ENCODE measurements at places on chromosomes 5 and 9.

DNA sequence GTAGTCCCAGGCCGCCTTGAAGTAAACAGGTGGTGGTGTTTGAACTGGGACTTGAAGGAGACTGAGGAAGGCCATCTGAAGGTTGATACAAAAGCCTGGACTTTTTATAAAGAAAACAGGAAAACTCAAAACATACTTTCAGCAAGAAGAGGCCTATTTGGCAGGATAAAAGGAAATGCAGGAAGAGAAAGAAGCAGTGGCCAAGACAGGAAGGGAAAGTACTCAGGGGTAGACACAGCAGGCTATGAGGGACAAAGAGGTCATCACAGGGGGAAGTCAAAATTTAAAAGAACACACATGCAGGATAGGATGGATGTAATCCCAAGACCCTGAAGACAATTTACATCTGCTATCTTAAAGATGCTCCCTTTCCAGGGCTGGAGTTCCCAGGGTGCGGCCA lies 13.0 kb downstream of the TLE1 start:
- no peak for DNase-seq

GRCh38 chr5:134437847-134438581 lies 26.3 kb upstream of the CDKN2AIPNL start:
- DNase-seq = no peak

DNA sequence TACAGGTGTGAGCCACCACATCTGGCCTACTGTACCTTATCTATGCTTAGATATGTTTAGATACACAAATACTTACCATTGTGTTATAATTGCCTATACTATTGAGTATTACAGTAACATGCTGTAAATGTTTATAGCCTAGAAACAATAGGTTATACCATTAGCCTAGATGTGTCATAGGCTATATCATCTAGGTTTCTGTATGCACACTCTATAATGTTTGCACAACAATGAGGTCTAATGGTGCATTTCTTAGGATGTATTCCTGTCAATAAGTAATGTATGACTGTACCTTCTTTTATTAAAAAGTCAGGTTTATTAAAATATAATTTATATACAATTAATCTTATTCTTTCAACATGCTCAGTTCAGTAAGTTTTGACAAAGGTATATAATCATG lies 683.1 kb downstream of the LRRC70 start:
- no peak for DNase-seq

GRCh38 chr5:31937226-31937625 lies 236.9 kb downstream of the GOLPH3 start:
- no peak for DNase-seq

- DNase-seq = no peak
Observed at GRCh38 chr5:158634714-158635113, 465.0 kb downstream of the EBF1 start.

DNA sequence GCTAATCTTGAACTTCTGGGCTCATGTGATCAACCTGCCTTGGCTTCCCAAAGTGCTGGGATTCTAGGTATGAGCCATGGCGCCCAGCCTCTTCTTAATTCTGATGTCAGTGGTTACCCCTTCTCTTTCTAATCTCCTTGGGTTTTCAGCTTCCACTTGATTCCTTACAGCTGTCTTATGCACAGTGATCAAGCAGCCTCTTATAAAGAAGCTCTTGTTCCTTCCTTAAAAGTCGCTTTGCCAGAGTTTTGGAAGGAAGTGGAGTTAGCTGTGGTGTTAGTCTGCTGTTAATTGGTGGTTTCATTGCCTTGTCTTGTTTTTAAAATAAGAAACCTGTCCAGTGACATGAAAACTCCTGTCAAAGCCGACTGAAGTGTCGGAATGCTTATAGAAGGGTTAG lies 128.1 kb upstream of the CACNA1B start:
- DNase-seq = no peak

DNA sequence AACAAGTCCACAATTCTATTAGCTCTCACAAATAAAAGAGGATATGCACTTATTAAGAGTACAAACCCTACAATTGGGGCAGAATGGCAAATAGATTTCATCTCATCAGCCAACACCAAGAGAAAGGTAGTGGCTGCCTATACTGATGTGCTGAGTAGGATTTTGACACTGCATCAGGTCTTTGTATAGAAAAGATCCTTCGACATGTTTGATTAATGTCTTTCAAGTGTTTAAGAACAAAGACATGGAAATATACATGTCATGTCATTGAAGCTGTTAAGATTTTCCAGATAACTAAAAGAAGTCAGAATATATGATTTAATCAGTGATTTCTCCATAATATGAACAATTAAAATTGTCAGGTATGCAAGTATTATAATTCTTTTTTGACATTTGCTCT lies 238.7 kb upstream of the GRAMD2B start:
- DNase-seq = no peak

GRCh38 chr5:143636931-143637528 lies 174.9 kb upstream of the HMHB1 start:
- no peak for DNase-seq

DNA sequence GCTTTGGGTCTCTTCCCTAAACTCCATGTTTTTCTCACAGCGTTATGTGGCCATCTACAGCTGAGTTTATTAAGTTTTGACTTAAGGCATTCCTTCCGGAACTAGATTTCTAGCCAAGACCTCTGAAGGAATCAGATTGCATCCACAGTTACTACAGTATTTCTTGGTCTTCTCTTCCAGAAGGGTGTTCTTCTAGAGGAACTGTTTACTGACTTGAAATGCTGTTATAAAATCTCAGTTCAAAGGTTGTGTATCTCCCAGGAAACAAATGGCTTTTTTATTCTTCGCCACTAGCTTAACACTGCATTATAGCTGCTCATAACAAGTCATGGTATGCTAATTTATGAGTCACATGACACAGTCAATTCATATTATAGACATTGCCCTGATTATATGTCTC lies 55.3 kb upstream of the RAD23B start:
- DNase-seq = no peak

DNA sequence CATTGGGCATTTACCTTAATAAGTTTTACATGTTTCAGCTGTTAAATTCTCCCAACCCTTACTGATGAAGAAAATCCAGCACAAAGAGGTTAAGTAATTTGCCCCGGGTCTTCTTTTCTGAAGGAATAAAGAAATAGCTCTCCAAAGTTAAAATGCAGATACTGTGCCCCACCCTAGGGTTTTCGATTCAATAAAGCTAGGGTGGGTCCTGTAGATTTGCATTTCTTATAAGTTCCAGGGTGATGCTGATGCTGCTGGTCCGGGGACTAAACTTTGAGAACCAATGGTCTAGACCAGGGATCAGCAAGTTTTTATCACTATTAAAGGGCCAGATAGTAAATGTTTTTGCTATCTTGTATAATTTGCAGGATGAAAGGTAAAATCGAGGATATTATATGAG lies 156.7 kb downstream of the ADAMTS12 start:
- DNase-seq = no peak

DNA sequence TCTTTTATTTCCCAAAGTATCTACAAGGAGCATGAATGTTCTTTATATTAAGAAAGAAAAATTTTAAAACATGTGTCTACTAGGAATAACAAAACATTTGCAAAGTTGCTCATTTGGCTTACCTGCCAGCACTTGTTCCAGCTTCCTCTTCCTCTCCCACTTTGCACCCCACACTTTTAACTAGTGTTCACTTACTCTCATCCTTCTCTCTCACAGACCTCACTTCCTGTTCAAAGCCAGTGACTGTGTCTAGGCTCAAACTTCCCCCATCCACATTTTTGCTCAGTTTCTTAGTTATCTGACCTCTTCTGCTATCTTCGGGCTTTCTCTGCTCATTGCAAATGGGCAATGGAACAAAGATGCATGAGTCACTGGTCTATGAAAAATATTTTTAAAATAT lies 512.2 kb upstream of the ZNF462 start:
- DNase-seq = no peak

GRCh38 chr5:39370555-39371366 lies 6.5 kb upstream of the C9 start:
- no peak for DNase-seq

DNA sequence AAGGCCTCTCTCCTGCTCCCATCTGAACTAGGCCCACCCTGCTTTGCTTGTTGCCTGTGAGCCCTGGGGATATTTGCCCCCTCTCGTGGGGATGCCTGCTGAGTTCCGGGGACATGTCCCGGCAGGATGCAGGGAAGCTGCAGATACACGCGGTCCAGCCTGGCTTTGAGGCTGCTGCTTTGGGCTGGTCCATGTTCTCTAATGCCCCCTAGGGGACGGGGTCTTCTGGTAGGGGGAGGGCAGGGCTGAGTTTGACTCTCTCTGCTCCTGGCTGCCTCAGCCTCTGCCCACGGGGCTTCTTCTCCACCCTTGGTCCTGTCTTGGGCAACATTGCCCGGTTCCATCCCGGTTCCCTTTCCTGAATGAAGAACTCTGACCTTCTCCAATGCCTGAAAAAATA lies 84.9 kb upstream of the ASS1 start:
- no peak for DNase-seq

- DNase-seq = no peak
Observed at GRCh38 chr5:159161361-159162214, 47.8 kb downstream of the RNF145 start.

- no peak for DNase-seq
Observed at GRCh38 chr5:9851458-9851857, 221.3 kb upstream of the TAS2R1 start.

GRCh38 chr9:124631326-124631725 lies 124.1 kb upstream of the NR5A1 start:
- no peak for DNase-seq

- no peak for DNase-seq
Observed at GRCh38 chr5:60377826-60378225, 322.1 kb downstream of the DEPDC1B start.

DNA sequence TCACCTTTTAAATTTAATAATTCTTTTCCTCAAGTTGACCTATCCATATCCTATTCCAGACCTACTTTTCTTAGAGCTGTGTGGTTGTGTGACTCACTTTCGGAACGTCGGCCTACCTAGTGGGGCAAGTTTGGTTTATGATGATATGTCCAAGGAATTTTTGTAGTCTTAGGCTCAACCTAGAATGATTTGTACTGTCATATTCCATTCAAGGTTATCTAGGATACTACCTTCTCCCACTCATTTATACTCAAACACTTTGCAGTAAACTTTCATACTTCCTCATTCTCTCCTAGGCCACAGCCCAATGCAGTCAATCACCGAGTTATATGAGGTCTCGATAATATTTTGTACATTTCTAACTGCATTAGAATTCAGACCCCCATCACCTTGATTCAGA lies 61.9 kb downstream of the PIK3R1 start:
- no peak for DNase-seq

- no peak for DNase-seq
Observed at GRCh38 chr9:90477535-90477934, 165.1 kb downstream of the DIRAS2 start.

- no peak for DNase-seq
Observed at GRCh38 chr9:68841276-68842052, 136.4 kb downstream of the PIP5K1B start.

- no peak for DNase-seq
Observed at GRCh38 chr9:133642708-133643361, 6.7 kb downstream of the DBH start.

DNA sequence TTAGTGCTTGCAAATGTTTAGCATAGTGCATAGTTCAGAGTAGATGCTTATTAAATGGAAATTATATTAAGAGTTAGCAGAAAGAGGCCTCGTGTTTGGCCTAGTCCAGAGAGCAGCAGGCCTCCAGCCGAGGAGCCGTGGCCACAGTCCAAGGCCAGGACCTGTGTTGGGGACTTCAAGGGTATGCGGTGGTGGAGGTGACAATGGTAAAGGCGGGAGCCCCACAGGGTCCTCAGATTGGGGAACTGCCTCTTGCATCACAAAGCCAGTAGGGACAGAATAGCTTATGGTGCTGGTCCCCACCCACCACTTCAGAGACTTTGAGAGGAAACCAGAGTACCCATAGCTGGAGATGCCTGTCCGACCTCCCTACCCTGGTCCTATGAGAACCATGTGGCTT lies 554.6 kb upstream of the RIOK2 start:
- no peak for DNase-seq

GRCh38 chr5:171523781-171524180 lies 104.3 kb downstream of the FGF18 start:
- DNase-seq = no peak

DNA sequence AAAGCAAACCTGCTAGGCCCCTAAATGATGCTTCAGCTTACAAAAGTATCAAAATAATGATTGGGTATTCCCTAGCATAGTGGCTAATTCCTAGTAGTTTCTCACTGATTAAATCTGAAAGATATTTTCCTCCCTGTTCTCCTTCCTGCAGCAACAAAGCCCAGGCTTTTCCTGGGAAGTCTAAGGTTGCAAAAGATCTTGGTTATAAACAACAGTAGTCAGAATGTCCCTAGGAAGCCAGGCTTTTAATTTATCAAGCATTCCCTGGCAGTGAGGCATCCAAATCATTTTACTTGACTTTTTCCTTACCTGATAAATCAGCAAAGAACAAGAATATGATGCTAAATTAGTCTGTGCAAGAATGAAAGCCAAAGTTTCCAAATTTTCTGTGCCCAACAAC lies 272.0 kb downstream of the PDE4D start:
- DNase-seq = no peak

- DNase-seq = no peak
Observed at GRCh38 chr5:131419877-131420276, 156.0 kb downstream of the CDC42SE2 start.

GRCh38 chr9:127611603-127611898 lies 526 bp upstream of the STXBP1 start:
- no peak for DNase-seq

DNA sequence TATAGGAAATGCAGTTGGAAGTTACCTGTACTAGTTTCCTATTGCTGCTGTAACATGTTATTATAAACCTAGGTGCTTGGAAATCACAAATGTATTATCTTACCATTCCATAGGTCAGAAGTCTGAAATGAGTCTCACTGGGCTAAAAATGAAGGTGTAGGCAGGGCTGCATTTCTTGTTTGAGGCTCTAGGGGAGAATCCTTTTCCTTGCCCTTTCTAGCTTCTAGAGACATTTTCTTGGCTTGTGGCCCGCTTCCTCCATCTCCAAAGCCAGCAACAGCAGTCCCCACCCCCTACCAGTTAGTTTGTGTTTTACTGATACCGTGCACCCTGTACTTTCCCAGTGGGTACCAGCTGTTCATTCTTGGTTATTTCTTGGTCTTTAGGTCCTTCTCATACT lies 153.3 kb downstream of the SLF1 start:
- DNase-seq = no peak

DNA sequence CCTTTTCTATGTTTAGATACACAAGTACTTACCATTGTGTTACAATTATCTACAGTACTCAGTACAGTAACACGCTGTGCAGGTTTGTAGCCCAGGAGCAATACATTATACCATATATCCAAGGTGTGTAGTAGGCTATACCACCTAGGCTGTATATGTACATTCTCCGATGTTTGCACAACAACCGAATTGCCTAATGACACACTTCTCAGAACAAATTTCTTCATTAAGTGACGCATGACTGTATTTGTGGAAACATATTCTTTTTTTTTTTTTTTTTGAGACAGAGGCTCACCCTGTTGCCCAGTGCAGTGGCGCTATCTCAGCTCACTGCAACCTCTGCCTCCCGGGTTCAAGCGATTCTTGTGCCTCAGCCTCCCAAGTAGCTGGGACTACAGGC lies 4.0 kb upstream of the RAD23B start:
- no peak for DNase-seq

GRCh38 chr5:126965061-126965475 lies 65.3 kb downstream of the MARCHF3 start:
- DNase-seq = no peak
